ENCODE measurements at places on chromosomes 11 and 22. TPM values are rescaled to one million over a fixed set of nuclear protein-coding genes. Genes with fewer than 3 reads are reported as not detected.

Gene MOV10L1
- total RNA-seq: not detected

Gene ZBTB44
- total RNA-seq: 8.9 TPM

Gene SLC22A24
- total RNA-seq: not detected

Gene APBB1
- total RNA-seq: 14.1 TPM

Gene TPH1
- 0.05 TPM for total RNA-seq

Gene ART1
- not detected for total RNA-seq

Gene KRTAP5-8
- not detected for total RNA-seq

Gene NAV2
- total RNA-seq: 27.5 TPM

Gene LMO1
- total RNA-seq: 1.8 TPM

All from A549 treated with ZK216348 at 1 μM for 4 hours (cell line).